CD4-positive, alpha-beta T cell treated with Interleukin-1 beta for 1 hour (primary cell): ENCODE measurements at places on chromosomes 6 and 20.

DNA sequence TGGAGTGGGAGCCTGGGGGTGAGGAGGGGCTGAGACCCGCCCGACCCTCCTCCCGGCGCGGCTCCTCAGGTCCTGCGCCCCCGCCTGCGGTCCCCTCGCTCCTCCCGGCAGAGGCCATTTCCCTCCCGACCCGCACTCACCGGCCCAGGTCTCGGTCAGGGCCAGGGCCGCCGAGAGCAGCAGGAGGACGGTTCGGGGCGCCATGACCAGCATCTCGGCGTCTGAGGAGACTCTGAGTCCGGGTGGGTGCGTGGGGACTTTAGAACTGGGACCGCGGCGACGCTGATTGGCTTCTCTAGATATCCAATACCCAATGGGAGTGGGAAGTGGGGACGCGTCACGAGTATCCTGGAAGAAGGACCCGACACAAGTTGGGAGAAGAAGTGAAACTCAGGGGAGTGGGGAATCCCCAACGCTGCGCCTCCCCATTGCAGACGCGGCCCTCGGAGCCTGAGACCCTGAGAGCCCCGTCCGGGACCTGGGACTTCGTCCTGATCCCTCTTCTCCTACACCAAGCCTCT lies at the start of gene HLA-B:
TSS of gene HLA-B (minus strand) at position 234 of the 521 bp plus-strand sequence. CDS start at position 213, 21 bp downstream.
- peak; percentile 85 for DNase-seq

DNA sequence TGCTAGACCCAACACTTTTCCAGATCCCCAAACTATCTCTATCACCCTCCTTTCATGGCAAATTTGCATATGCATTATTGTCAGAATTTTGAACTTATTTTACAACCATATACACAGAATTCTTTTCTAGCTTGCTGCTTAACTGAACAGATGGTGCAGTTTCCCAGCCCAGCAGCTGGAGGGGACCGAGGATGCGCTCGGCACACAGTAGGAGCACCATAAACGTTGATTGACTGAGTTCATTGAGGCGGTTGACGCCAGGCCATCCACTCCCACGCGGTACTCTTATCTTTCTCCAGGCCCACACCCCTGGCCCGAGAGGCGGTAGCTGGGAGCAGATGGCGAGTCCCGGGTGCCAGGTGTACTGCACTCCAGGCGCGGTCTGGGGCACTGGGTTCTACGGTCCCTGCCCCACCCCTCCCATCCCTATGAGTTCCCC lies 6.8 kb upstream of the SOX4 start:
- no peak for DNase-seq

GRCh38 chr6:134517145-134517658 lies 199.3 kb upstream of the SGK1 start:
- peak; percentile 7 for DNase-seq

DNA sequence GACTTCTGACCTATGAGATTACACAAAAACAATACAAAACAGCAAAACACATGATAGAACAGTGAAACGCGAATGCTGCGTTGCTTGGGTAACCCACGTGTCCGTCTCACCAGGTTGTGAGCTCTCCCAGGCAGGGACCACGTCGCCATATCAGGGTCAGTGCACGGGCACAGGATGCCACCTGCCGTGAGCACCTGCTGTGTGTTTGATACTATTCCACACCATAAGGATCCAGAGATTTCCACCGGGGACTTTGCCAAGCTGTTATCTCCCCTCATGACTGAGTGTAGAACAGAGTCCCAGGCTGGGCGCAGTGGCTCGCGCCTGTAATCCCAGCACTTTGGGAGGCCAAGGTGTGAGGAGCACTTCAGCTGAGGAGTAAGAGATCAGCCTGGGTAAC lies 288.0 kb downstream of the BMP7 start:
- DNase-seq, result no peak

- no peak for DNase-seq
Measured at GRCh38 chr6:90918361-90918760, 331.5 kb upstream of the MAP3K7 start.

GRCh38 chr6:44567406-44567805 lies 179.9 kb downstream of the CDC5L start:
- no peak for DNase-seq

DNA sequence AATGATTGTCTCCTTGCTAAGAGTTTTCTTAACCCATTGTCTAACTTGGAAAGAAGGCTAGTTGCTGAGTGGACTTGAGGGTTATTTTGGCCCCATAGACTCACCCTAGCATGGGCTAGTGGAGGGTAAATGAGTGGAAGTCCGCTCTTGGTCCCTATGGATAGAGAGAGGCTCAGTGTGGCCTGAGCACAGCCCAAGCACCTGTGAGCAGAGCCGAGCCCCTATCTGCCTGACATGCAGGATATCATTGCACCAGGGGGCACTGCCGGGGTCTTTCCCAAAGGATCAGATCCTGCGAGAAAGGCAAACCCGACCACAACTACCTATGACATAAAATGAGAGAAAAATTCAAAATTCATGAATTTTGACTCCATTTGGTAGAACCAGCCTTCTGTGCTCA lies 70.6 kb upstream of the GGTLC1 start:
- DNase-seq, result no peak

GRCh38 chr6:157726892-157727628 lies 96.0 kb upstream of the SNX9 start:
- no peak for DNase-seq

- DNase-seq, result no peak
Measured at GRCh38 chr6:100712997-100713396, 168.1 kb downstream of the ASCC3 start.

DNA sequence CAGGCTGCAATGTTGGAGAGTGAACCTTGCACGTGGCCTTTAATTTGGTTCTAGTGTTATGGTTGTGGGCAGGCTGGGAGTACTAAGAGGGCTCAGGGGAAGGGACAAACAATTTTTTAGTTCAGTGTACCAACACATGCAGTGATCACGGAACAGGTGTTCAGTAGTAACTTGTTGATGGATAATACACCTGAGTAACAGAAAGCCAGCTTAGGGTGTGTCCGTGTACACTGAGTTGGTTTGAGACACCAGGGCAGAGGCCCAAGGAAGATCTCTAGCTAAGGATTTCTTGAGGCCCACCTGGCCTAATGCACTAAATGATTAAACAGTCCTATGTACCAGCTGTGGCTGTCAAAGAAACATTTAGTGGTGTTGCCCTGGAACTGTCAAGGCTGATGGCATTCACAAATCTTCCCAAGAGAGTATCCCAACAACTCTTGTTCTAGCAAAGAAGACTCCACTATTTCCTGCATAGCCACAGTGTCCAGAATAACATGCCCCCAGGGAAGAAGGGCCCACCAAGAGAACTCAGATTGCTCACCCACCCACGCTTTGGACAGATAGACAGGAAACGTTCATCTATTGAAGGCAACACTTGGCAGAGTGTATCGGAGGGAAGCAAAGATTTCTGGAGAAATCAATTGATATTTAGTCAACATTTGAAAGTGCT lies 60.0 kb downstream of the CD83 start:
- no peak for DNase-seq

DNA sequence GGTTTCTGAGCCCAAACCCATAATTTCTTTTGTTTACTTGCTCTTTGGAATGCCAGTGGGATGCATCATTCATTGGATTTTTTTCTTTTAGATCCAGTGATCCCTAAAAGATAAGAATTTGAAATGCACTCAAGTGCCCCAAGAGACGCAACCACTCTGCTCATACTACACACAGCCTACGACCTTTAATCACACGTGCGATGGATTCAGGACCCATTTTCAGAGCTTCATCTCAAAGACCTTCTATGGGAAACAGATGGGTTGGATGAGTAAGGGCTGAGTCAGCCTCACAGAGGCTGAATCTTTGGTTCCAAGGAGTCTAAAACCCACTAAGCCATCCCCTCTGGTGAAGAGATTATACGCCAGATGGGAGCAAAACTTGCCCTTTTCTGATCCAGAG lies 265.5 kb upstream of the EXOC2 start:
- DNase-seq, result no peak

DNA sequence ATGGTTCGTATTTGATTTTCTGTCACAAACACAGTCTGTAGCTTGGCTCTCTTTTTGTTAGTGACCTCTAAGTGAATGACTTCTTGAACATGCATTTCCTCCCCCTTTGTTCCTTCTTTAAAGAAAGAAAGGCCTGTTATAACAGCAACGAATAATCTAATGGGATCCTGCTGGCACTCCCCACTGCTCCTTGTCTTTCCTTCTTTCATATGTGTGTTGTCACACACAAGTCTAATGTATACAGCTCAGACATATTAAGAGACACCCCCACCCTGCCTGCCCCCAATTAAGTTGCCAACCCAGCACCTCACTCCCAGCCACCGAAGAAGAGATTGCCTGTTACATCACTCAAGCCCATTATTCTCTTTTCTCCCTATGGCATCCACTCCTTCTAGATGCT lies 4.9 kb upstream of the SAMD5 start:
- DNase-seq, result no peak

DNA sequence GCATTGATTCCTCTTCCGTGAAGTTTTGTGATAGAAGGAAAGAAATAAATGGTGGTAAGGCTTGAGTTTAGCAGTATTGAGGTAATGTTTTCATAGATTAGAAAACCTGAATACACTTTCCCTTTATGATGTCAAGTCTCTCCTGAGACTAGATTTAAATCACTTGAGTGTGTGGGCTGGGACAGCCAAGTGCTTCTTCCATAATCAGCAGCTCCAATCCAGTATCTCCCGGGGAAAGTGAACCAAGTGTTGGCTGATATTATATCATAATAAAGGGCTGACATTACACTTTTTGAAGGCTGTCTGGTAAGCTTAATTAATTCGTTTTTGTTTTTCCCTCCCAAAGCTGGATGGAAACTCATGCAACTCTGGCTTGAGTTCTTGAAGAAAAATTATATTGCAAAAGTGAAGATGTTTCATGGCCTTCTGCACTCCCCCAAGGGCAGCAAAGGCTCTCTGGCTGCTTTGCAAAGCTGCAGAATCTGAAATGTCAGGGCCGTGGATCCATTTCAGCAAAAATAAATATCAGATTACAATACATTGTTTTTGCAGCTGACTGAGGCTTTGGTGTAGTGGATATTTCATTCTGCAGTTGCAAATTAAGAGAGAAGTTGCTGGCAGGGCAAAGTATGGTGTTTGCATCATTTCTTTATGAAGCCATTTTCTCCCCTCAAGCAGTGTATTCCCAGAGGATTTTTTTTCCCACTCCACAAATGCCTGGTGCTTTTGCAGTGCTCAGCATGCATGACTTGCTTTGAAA lies 101.2 kb downstream of the MKKS start:
- DNase-seq, result no peak

DNA sequence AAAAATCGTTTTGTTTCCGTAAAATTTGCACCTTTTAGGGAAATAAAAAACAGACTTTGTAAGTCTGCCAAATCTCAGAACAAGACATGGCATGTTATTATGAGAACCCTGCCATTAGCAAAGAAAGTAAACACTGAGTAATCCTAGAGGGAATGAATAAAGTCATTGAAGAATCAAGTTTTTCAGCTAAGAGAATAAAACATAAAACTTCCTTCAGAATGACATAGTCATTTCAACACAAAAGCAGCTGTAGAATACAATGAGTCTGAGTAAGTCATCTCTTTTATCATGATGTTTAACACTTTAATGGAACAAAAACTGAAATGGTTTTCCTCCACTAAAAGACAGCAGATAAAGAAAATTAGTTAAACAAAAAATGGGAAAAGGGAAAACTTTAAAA lies 10.3 kb upstream of the DST start:
- DNase-seq, result no peak

DNA sequence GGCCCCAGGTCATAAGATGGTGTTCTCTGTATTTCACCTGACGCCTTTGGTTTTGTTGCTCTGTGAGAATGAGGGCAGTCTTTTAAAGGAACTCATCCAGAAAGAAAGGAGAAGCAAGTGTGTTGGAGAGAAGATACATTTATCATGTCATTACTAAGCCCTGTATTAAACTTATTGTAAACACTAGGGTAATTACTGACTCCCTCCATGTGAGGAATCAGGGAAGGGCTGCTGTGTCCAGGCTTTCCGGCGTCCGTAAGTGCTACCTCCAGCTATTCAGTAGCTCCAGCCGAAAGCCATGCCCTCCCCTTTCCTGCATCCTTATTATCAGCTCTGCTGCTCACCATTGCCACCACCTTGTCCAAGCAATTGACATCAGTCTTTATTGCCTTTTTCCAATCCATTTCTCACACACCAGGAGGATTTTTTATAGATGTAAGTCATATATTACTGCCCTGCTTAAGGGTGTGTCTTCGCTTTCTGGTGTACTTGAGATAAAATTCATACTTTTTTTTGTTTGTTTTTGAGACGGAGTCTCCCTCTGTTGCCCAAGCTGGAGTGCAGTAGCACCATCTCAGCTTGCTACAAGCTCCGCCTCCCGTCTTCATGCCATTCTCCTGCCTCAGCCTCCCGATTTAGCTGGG lies 94.7 kb downstream of the RPP40 start:
- no peak for DNase-seq

GRCh38 chr6:22147921-22148776 lies 148.7 kb downstream of the PRL start:
- DNase-seq, result no peak
